Esophagus (tissue), 2 donors: ENCODE measurements at places on chromosomes 11 and 22. TPM values are rescaled to one million over a fixed set of nuclear protein-coding genes. Genes with fewer than 3 reads are reported as not detected.

The RAB38 gene
- polyA plus RNA-seq: 17.9 TPM

The MOGAT2 gene
- polyA plus RNA-seq: 0.02 TPM

The SUSD2 gene
- polyA plus RNA-seq: 0.73 TPM

The GRK3 gene
- 0.51 TPM for polyA plus RNA-seq

The TMA7B gene
- not detected for polyA plus RNA-seq

The RASSF10 gene
- polyA plus RNA-seq: 4.2 TPM

The SCGB1C1 gene
- not detected for polyA plus RNA-seq

The TMEM191B gene
- polyA plus RNA-seq: 2.6 TPM

The C11orf16 gene
- polyA plus RNA-seq: not detected

The PARVA gene
- 18.3 TPM for polyA plus RNA-seq

The ACCS gene
- polyA plus RNA-seq: 6.5 TPM

The OR5B21 gene
- not detected for polyA plus RNA-seq

The PHLDA2 gene
- polyA plus RNA-seq: 61.7 TPM

The CNGA4 gene
- 0.06 TPM for polyA plus RNA-seq

The TLCD5 gene
- polyA plus RNA-seq: 0.76 TPM

The SHANK3 gene
- 4.1 TPM for polyA plus RNA-seq

The CCDC85B gene
- polyA plus RNA-seq: 13.5 TPM

The PDE2A gene
- polyA plus RNA-seq: 6.9 TPM

The TRMT2A gene
- 77.1 TPM for polyA plus RNA-seq

The OOSP4A gene
- not detected for polyA plus RNA-seq

The TRAF6 gene
- polyA plus RNA-seq: 1.9 TPM

The SLC22A25 gene
- 0.04 TPM for polyA plus RNA-seq

The MCHR1 gene
- polyA plus RNA-seq: 0.06 TPM

The MS4A4A gene
- polyA plus RNA-seq: 1.7 TPM

The OSBPL5 gene
- polyA plus RNA-seq: 12.6 TPM

The CCDC34 gene
- 7.0 TPM for polyA plus RNA-seq

The VWCE gene
- polyA plus RNA-seq: 0.61 TPM

The KCNK4 gene
- polyA plus RNA-seq: not detected

The IFT27 gene
- polyA plus RNA-seq: 10.3 TPM

The PATZ1 gene
- polyA plus RNA-seq: 5.2 TPM

The C22orf31 gene
- polyA plus RNA-seq: 0.13 TPM

The NAALAD2 gene
- 0.59 TPM for polyA plus RNA-seq

The OOSP1 gene
- not detected for polyA plus RNA-seq

The MS4A3 gene
- not detected for polyA plus RNA-seq

The SLN gene
- polyA plus RNA-seq: 0.21 TPM

The CARD16 gene
- polyA plus RNA-seq: 21.9 TPM

The BBOX1 gene
- polyA plus RNA-seq: 12.7 TPM
